RPMI7951 (cell line): ENCODE measurements at places on chromosomes 13 and 19. TPM values are rescaled to one million over a fixed set of nuclear protein-coding genes. Genes with fewer than 3 reads are reported as not detected.
A peak's percentile ranks its signal among the peaks of the same experiment; 100 is the strongest.

ZNF844 gene
- 3.5 and 5.2 TPM in 2 replicates for total RNA-seq

DNA sequence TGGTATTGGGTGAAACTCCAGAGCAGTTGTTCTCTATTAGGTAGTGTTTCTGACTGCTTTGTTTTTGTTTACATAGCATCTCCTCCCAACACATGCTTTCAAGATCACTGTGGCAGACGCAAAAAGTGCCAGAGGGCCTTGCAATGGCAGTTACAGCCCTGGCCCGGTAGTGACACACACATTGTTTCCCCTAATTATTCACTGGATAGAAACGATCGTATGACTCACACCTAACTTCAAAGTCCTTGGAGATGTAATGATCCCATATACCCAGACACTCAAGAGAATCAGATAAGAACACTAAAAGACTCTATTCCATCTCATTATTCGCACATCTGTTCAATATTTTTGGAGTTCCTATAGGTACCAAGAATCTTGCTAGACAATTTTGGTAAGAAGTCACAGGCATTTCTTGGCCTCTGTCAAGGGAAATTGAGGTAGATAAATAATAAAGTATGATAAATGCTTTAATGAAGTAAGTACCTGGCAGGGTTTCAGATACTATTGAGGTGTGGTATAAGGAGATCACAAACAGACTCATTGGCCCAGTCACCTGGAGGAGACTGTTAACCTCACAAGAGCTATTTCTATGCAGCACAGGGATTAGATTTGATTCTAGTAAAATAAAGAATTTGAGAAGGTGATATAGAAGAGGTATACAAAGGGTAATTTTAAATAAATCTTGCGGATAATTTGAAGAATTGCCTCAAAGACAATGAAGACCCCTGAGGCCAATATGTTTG is 485.3 kb downstream of the SLITRK6 start:
- DNase-seq = peak; percentile 79

DNA sequence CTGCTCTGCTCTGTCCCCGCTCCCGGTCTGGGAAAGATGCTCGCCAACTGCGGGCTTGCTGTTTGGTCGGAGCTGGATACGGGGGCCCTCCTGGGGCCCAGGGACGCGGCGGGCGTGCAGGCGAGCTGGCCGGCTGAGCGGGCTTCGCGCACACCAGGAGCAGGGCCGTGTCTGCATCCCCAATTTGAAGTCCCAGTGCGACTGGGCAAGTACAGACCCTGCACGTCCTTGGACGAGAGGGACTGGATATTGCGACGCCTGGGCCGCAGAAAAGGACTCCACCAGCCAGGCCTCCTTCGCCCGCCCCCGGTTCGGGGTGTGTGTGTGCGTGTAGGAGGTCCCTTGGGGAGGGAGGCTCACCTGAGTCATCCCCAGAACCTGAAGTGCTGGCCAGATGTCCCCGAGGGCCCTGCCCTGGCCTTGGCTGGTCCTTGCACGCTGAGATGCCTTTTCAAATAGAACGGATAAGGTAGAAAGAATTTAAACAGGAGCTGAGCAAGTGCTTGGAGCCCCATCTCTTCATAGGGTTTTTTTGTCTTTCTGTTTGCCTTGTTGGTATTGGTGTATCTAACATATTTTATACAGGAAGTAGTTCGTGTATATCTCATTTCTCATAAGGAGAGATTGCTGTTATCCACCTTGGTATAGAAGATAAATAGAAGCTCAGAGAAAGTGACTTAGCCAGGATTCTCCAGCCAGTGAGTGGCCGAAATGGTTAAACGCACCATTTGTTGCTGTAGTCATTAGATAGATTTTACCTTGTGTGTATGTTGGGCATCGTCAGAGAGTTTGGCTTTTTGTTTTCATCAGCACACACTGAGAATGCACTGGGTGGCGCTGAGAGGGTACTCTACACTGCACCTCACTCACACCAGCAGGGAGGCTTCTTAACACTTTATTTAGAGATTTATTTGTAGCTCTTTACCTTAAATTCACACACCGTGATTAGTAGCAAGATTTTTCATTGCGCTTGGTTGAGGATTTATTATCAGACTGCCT is 1.1 kb downstream of the NAXD start:
- peak; percentile 45 for DNase-seq

GRCh38 chr19:2469102-2469914 is 6.6 kb upstream of the GADD45B start:
- DNase-seq = peak; percentile 75

DNA sequence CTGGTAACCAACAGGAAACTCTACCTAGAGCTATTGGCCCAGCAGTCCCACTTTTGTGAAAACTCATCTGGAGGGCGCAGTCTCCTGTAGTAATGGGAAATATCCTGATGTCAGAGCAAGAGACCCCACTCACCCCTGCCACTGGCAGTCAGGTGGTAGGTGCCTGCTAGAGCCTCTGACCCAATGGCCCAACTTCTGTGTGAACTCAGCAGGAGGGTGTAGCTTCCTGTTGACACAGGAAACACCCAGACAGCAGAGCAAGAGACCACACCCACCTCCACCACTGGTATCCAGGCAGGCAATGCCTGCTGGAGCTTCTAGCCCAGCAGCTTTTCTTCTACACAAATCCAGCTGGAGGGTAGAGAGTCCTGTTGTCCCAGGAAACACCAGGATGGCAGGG is 1176.8 kb upstream of the PRR20A start:
- no peak for DNase-seq
